ENCODE measurements at places on chromosomes 12 and 14.
A peak's percentile ranks its signal among the peaks of the same experiment; 100 is the strongest.

DNA sequence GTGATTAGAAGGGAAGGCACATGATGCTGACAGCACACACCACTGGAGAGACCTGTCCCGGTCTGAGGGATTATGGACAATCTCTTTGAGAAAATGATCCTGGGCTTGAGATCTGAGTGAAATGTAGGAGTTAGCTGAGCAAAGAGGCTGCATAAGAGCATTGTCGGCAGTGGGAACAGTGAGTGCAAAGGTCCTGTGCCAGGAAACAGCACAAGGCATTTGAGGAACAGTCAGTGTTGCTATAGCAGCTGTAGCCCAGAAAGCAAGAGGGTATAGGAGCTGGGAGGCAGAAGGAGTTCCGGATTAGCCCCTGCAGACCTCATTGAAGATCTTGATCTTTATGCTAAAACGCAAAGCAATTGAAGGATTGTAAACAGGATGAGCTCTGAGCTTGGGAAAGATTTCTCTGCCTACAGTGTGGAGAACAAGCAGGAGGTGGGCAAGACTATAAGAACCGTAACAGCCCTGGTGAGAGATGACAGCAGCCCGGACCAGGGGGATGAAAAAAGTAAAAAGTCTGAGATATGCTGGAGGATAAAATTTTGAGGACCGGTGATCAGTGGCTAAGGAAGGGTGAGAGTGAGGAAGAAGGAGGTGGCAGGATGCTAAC is 28.5 kb downstream of the CFL2 start:
- DNase-seq = no peak

DNA sequence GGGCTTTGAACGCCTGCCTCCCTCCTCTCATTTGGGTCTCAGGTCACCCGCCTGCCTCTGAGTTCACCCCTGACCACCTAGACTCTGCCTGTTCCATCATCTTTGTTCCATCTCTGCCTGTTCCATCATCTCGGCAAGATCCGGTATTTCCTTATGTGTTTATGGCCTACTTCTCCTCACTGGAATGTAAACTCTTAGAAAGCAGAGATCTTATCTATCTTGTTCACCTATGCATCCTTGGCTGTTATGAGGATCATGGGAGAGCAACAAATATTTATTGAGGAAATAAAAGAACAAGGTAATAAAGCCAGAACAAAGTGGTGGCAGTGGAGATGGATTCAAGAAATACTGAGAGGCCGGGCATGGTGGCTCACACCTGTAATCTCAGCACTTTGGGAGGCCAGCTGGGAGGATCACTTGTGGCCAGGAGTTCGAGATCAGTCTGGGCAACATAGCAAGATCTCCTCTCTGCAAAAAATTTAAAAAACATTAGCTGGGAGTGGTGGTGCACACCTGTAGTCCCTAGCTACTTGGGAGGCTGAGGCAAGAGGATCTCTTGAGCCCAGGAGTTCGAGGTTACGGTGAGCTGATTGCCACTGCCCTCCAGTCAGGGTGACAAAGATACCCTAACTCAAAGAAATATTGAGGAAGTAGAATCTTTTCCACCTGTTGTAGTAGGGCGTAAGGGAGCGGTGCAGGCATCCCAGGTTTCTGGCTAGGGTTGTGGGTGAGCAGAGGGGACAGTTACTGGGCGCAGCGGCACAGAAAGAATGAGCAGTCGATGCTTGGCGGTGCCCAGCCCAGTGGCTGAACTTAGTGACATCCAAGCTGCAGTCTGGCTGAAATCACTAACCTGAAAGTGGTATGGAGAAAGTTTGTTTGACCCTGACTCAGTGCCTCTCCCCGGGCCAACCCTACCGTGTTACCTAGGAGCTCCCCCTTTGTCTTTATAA is 1.7 kb upstream of the KLC1 start:
- DNase-seq = no peak

DNA sequence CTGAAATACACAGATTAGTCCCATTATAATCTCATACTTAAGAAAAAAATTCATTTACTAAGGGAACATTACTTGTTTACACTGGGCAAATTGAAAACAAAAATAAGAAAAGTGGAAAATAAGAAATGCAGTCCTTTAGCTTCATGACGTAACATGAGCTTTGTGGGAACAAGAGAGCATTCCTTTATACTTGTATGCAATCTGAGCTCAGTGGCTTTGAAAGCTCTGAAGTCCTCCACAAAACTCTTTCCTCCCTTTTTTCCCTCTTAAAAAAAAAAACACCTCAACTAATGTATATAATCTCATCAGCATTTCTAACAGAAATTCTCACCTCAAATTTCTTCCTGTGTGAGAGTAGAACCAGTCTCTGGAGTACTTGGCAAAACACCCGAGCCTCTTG is 76.9 kb upstream of the OTX2 start:
- no peak for DNase-seq

DNA sequence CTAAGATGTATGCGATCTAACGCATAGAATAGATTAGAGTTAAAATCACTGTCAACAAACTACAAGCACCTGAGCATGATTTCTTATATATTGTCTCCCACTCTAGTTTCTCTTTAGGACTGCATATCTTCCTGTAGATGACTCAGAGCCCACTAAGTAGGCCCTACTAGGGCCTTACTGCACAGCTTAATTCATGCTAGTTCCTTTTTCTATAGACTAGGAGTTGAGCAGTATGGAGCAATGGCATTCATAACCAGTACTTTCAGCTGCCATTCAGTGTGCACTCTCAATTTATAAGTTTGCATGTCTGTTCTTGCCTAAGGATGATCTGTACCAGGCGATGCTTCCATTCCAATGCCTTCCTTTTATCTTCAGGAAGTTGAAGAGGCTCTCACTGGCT is 103.5 kb downstream of the METTL25 start:
- peak; percentile 70 for DNase-seq
